ENCODE measurements at places on chromosomes 6 and 20. TPM values are rescaled to one million over a fixed set of nuclear protein-coding genes. Genes with fewer than 3 reads are reported as not detected.

EDN1 gene
- total RNA-seq: 1.7 TPM

DNA sequence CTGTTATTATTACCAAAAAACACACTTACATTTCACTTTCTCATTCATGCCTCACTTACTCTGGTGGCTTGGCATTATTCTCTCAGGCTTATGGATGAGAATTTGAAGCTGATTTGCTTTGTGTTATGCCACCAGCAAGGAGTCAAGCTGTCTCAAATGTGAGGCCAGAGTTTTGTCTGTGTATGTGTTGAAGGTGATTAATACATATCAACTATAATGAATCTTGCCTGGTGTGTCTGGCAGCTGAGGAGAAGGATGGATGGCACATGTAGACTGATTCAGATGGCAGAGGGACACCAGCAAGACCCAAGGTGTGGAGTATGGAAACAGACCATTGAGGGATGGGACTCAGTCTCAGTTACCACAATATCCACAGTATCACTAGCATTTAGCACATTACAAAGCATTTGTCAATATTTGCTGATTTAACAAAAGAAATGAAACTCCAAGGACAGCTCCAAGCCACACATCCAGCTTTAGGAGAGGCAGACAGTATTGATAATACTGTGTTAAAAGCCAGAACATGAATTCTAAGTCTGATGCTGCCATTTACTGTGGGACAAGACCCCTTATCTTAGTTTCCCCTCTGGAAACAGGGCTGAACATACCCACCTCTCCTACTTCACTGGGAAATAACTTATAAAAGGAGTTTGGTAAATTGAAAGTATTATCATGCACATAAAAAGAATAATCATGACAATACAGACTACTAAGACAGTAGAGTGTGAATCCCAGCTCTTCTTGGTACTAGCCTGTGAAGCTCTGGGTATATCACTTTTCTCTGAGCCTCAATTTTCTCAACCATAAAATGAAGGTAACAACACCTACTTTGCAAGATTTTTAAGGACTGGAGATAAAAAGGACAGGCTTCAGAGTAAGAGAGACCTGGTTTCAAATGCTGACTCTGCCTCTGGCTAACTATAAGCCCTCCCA is 11.2 kb downstream of the BCL2L1 start:
- DNase-seq: no peak
- no peaks in the 10 kb centered on the region for H3K27me3 ChIP-seq
- no peak overlapping the region for H3K4me3 ChIP-seq

C20orf204 gene
- 16.7 TPM for total RNA-seq

- no peak for DNase-seq
- no peak overlapping the region for H3K4me3 ChIP-seq
- H3K4me1 ChIP-seq: no peaks in the 10 kb centered on the region
- H3K36me3 ChIP-seq: no peaks in the 10 kb centered on the region
- H3K27ac ChIP-seq: no peak overlapping the region
Measured at GRCh38 chr6:8707956-8708772, 272.8 kb upstream of the SLC35B3 start.

DNA sequence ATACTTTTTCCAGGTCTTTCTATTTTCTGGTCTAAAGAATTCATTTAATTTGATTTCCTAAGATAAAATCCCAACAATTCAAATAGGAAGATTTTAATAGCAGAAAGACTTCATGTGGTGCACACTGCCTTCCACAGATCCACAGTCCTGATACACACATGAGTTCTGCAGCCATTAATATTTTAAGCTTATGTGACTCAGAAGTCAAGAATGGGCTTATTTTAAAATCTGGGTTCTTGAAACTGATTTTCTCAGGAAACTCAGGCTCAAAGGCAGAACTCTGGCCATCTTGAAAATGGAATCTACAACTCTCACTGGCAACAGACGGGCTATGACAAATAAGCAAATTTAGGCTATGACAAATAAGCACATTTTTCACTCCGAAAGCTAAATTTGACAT is 88.2 kb downstream of the COL12A1 start:
- no peaks in the 10 kb centered on the region for H3K27me3 ChIP-seq
- H3K36me3 ChIP-seq: no peaks in the 10 kb centered on the region
- no peaks in the 10 kb centered on the region for H3K4me1 ChIP-seq
- DNase-seq: no peak
- H3K4me3 ChIP-seq: no peak overlapping the region

- peaks cover 20% of the 10 kb centered on the region for H3K4me1 ChIP-seq
- peak; percentile 52 for DNase-seq
- H3K4me3 ChIP-seq: no peak overlapping the region
Measured at GRCh38 chr20:43925801-43926200, 11.1 kb downstream of the TOX2 start.

GRCh38 chr6:64299176-64299575 is 663.6 kb downstream of the PHF3 start:
- H3K4me1 ChIP-seq: no peaks in the 10 kb centered on the region
- no peaks in the 10 kb centered on the region for H3K36me3 ChIP-seq
- no peak overlapping the region for H3K27ac ChIP-seq
- no peak overlapping the region for H3K4me3 ChIP-seq

DNA sequence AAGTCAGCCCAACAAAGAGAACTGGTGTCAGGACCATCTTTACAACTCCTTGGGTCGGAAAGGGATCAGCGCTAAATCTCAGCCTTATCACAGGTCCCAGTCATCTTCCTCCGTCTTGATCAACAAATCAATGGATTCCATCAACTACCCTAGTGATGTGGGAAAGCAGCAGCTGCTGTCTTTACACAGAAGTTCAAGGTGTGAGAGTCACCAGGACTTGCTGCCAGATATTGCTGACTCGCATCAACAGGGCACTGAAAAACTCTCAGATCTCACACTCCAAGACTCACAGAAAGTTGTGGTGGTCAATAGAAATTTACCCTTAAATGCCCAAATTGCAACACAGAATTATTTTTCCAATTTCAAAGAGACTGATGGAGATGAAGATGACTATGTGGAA is 25.3 kb upstream of the MTHFD1L start:
- H3K4me1 ChIP-seq: no peaks in the 10 kb centered on the region
- H3K4me3 ChIP-seq: no peak overlapping the region
- no peak for DNase-seq
- no peaks in the 10 kb centered on the region for H3K36me3 ChIP-seq
- no peaks in the 10 kb centered on the region for H3K27me3 ChIP-seq

DNA sequence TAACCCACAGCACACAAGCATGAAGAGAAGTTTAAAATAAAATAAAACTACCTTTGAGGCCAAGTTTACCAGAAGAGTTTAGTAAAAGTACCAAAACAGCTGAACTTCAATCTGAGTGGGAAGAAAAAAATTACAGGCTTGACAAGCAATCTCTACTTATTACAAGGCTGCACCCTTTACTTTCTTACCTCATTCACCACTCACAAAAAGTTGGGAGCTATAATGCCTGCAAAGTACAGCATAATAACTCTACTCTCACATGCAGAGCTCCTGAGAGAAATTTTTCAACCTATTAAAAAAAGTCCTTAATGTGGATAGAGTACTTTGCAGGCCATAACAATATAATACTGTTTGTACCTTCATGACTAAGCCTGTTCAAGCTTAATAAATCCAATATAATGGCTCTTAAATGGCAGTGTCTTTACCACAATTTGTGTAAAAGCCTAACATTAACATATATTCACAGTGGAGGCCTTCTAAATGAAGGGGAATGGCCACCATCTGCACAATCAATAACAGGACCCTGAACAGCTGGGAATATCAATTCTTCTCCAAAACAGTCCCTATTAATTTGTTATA is 103.1 kb downstream of the DST start:
- H3K36me3 ChIP-seq: no peaks in the 10 kb centered on the region
- DNase-seq: no peak
- no peaks in the 10 kb centered on the region for H3K27me3 ChIP-seq
- H3K4me1 ChIP-seq: no peaks in the 10 kb centered on the region
- H3K27ac ChIP-seq: no peak overlapping the region

IL17A gene
- total RNA-seq: not detected

DNA sequence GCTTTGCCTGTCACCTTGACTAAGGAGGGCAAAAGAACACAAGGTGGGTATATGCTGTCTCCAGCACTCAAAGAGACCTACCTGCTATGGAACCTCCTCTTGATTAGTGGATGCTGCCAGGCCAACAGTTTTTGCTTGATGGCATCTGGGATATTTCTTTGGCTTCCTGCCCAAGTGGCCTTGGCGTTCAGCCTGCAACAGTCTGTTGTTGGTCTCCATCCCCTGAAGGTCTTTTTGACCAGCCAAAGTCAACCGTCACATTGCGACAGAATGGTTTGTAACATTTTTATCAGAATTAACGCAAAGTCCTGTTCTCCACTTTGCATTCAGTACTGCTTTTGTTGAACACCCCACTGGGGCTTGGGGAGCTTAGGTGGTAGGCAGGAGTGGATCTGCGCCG is 37.1 kb downstream of the SERPINB1 start:
- H3K36me3 ChIP-seq: no peaks in the 10 kb centered on the region
- H3K27ac ChIP-seq: no peak overlapping the region
- no peak overlapping the region for H3K4me3 ChIP-seq
- H3K27me3 ChIP-seq: no peaks in the 10 kb centered on the region
- DNase-seq: no peak

DNA sequence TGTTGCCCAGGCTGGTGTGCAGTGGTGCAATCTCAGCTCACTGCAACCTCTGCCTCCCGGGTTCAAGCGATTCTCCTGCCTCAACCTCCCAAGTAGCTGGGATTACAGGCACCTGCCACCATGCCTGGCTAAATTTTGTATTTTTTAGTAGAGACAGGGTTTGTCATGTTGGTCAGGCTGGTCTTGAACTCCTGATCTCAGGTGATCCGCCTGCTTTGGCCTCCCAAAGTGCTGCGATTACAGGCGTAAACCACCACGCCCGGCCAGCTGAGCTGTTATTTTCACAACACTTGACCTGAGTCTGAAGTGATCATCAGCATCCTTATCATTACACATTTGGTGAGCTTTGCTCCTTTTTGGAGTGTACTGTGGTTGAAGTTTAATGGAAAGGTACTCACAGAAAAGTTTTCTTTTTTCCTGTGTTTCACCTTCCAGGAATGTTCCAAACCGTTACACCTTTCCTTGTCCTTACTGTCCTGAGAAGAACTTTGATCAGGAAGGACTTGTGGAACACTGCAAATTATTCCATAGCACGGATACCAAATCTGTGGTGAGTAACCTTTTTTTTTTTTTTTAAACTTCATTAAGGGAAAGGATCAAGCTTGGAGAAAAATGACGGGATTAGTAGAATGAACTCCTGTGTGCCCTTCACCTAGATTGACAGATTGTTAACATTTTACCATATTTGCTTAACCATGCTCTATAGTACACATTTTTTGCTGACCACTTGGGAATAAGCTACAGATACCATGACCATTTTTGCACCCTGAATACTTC is 9.7 kb downstream of the RNF114 start:
- peaks cover 28% of the 10 kb centered on the region for H3K36me3 ChIP-seq
- H3K27ac ChIP-seq: no peak overlapping the region
- peaks cover 2% of the 10 kb centered on the region for H3K4me1 ChIP-seq
- no peak overlapping the region for H3K4me3 ChIP-seq
- no peaks in the 10 kb centered on the region for H3K27me3 ChIP-seq
- DNase-seq: no peak

DNA sequence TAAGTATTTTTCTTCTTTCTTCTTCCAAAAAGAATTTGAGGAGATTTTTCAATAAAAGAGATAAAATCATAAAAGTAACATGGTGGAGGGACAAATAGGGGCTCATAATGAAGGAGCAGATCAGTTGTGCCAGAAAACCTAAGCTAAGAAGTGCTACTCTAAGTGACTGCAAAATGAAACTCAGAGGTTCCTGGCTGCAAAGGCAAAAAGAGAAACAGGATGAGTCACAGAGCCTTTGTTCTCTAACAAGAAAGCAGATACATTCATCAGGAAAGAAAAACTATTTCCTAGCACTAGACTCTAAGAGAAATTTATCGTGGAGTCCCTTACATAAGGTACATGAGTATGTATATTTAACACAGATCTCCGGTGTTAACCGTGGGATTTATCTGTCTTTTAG is 49.8 kb downstream of the TSHZ2 start:
- no peak overlapping the region for H3K27ac ChIP-seq
- H3K27me3 ChIP-seq: no peaks in the 10 kb centered on the region
- no peak for DNase-seq
- H3K4me1 ChIP-seq: no peaks in the 10 kb centered on the region
- no peak overlapping the region for H3K4me3 ChIP-seq

DNA sequence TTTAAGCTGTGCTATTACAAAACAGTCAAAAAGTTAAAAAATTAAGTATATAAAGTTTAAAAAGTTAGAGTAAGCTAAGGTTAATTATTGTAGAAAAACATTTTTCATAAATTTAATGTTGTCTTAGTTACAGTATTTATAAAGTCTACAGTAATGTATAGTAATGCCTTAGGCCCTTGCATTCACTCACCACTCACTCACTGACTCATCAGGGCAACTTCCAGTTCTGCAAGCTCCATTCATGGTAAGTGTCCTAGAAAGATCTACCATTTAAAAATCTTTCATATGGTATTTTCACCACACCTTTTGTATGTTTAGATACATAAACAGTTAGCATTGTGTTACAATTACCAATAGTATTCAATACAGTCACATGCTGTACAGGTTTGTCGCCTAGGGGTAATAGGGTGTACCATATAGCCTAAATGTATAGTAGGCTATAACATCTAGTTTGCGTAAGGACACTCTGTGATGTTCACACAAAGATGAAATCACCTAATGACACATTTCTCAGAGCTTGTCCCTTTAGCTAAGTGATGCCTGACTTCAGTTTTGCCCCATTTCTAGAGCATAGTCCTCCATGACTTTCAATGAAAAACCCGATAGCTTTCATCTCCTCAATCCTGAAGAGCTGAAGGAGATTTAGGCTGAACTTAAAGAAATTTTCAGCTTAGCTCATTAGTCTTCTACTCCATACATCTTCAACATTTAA is 14.9 kb upstream of the HLA-DRA start:
- no peaks in the 10 kb centered on the region for H3K36me3 ChIP-seq
- no peak for DNase-seq
- no peak overlapping the region for H3K4me3 ChIP-seq

WASF1 gene
- 1.5 TPM for total RNA-seq

DNA sequence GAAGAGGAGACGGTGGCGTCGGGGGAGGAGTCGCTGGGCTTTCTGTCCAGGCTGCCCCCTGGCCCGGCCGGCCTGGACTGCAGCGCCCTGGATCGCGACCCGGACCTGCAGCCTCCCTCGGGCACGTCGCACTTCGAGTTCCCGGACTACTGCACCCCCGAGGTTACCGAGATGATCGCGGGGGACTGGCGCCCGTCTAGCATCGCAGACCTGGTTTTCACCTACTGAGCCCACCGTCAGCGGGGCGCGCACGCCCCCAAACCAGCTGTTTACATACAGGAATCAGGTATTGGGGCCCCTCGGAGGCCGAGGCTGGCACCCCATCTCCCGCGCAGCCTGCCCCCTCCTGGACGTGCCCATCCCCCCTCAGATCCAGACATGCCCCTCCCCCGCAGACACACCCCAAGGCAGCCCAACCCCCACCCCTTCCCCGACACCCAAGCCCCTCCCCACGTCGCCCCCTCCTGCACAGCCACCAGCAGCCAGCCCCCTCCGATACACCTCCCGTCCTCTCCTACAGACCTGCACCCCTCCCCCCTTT is 1.4 kb downstream of the SOX12 start:
- peak overlapping the region; percentile 54 for H3K4me3 ChIP-seq
- peaks cover 7% of the 10 kb centered on the region for H3K4me1 ChIP-seq
- H3K36me3 ChIP-seq: no peaks in the 10 kb centered on the region

GRCh38 chr6:44617416-44617815 is 229.9 kb downstream of the CDC5L start:
- H3K36me3 ChIP-seq: no peaks in the 10 kb centered on the region
- no peaks in the 10 kb centered on the region for H3K4me1 ChIP-seq
- no peak overlapping the region for H3K27ac ChIP-seq
- H3K27me3 ChIP-seq: no peaks in the 10 kb centered on the region
- no peak for DNase-seq

GRCh38 chr20:671252-672030 is 4.2 kb downstream of the SCRT2 start:
- H3K36me3 ChIP-seq: no peaks in the 10 kb centered on the region
- H3K27me3 ChIP-seq: no peaks in the 10 kb centered on the region
- no peaks in the 10 kb centered on the region for H3K4me1 ChIP-seq
- no peak overlapping the region for H3K27ac ChIP-seq
- no peak overlapping the region for H3K4me3 ChIP-seq
- no peak for DNase-seq

RBPJL gene
- total RNA-seq: not detected

Measured in naive thymus-derived CD4-positive, alpha-beta T cell (primary cell).